ENCODE measurements at places on chromosomes 5 and 9.

DNA sequence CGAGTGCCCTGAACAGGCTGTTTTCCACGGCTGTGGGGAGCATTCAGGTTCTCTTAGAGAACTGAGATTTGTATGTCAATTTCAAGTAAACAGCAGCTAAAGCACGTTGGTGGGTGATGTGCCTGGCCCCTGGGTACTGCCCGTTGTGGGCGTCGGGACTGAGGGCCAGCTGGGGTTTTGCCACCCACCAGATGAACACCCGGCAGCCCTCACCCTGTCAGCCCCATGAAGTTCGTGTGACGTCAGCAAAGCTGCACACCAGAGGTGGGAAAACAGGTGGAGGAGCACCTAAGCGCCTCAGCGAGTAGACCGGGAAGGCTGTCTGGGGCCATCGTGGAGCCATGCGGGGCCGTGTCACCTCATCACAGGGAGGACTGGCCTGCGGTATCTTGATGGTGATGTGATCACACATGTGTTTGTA, 9.2 kb downstream of the CEP72 start:
- DNase-seq, result no peak

GRCh38 chr5:35153375-35153932, 76.8 kb downstream of the PRLR start:
- no peak for DNase-seq

GRCh38 chr5:72427488-72428437, 79.4 kb downstream of the ZNF366 start:
- DNase-seq, result no peak

DNA sequence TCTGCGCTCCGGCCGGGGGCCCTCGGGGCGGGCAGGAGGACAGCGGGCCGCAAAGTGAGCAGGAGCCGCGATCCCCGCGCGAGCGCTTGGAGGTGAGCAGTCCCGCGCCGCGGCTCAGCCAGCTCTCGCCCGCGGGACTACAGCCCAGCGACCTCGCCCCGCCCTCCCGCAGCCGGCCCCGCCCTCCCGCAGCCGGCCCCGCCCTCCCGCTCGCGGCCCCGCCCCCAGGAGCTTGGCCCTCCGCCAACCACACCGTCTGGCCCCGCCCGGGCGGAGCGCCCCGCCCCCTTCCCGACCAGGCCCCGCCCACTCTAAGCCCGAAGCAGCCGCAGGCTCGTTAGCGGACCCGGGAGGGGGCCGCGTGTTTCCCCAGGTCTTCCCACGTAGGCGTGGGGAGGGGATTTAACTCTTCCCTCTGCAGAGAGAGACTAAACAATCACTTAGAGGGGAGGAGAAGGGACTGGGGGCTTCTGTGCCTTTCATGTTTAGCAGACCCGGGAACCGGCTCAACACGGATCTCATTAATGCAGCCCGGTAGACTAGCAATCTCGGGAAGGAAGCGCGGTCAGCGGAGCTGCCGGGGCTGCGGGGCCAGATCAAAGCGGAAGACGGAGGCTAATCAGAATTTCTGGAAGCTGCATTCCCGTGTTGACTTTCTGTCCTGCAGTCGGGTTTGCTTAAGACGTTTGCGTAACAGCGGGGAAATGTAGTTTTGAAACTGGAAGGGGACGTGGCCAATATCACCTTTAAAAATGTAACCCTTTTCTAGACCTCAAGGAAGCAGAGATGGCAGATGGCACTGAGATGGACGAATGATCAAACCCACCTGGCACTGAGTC, at the start of gene MYO10:
Gene MYO10, minus strand, starts transcription at position 139 of the 839 bp plus-strand sequence. CDS start 480 bp downstream, outside the sequence.
- no peak for DNase-seq
